Natural killer cell treated with Interleukin-12 subunit alpha and Interleukin-12 subunit beta and Interleukin-15 and Interleukin-18, amount 100 ng/mL, for 72 hours (primary cell): ENCODE measurements at places on chromosomes 16 and 17.

GRCh38 chr17:57586196-57586740 is 158.8 kb downstream of the CCDC182 start:
- no peak for DNase-seq

- DNase-seq, result no peak
These were observed 2.3 kb downstream of the SALL1 start for GRCh38 chr16:51148678-51149228.

GRCh38 chr17:48723423-48724250 is 652 bp downstream of the PRAC2 start:
- peak; percentile 68 for DNase-seq

DNA sequence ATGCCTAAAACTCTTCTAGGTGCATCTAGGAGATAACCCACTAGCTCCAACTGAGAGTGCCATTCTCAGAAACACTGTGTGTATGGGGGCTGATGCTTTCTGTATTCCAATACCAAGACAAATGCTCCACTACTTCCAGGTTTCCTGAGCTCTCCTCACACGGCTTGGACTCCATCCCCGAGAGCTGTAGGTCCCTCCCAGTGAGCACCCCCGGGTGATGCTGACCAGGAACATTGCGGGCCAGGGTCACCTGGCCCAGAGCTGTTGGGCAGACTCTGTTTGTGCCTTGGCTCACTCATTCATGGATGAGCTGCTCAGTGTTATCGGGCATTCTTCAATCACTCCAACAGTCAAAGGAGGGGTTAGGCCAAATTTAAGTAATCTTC is 7.0 kb downstream of the CUEDC1 start:
- DNase-seq, result no peak

DNA sequence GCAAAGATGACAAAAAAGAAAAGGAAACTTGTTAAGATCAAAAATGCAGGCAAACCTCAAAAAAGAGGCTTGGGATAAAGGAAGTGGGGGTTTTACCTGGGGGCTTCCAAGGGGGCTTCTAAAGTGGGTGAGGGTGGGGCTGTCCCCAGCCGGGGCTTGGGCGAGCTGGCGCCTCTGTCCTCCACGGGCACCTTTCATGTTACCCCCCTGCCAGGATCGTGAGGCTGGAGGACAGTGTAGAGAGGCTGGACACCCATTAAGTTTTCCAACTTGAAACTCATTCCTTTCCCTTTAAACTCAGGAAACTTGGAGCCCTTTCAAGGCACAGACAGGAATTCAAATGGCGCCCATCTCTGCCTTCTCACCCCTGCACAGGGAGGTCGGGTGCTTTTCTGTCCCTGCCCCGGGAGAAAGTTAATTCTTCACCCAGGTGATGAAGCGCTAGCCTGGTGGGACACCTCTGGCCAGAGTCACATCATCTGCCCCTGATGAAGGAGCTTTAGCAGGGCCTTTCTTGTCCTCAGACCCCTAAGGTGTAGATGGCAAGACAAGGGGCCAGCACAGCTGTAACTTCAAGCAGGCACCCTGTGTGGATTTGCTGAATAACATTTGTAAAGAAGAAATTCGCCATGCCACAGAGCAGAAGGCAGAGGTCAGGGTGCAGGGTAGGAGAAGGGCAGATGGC is 87.3 kb downstream of the C16orf78 start:
- no peak for DNase-seq

GRCh38 chr16:73864868-73865267 is 431.7 kb upstream of the PSMD7 start:
- no peak for DNase-seq

GRCh38 chr17:28944862-28945741 is 6.2 kb downstream of the PHF12 start:
- no peak for DNase-seq

GRCh38 chr16:8188841-8189240 is 401.5 kb downstream of the TMEM114 start:
- DNase-seq, result no peak

- peak; percentile 78 for DNase-seq
These were observed 21.7 kb downstream of the ACSF3 start for GRCh38 chr16:89115216-89115861.
